C1 segment of cervical spinal cord (tissue), 14 donors: ENCODE measurements at places on chromosomes 16 and 17.
A peak's percentile ranks its signal among the peaks of the same experiment; 100 is the strongest.

- no peak for DNase-seq
Measured at GRCh38 chr16:85377388-85378144, 235.6 kb upstream of the GSE1 start.

DNA sequence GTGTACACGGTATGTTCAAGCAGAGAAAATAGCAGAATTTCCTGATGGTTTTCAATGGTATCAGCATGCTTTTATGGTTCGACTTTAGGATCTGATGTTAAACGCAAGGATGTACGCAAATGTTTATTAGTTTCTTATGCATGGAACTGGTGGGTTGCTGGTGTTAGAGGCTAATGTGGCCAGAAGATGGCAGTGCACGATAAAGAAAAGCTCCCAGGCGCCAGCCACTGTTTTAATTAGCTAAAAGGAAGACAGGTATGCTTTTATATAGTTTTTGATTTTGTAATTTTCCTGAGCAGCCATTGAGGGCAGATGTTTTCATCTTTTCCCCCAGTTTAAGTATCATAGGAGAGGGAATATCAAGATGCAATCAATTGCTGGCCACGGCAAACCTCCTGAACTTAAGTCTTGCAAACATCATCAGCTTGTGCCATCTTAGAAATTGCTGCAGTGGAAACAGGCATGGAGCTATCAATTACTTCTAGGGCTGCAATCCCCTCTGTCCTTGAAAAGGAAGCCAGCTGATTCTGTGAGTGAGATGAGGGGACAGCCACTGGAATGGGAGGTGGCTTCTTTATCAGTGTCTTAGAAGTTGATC lies 648.5 kb upstream of the RBFOX1 start:
- DNase-seq = no peak

GRCh38 chr17:57439651-57440050 lies 183.3 kb downstream of the MSI2 start:
- DNase-seq = no peak

DNA sequence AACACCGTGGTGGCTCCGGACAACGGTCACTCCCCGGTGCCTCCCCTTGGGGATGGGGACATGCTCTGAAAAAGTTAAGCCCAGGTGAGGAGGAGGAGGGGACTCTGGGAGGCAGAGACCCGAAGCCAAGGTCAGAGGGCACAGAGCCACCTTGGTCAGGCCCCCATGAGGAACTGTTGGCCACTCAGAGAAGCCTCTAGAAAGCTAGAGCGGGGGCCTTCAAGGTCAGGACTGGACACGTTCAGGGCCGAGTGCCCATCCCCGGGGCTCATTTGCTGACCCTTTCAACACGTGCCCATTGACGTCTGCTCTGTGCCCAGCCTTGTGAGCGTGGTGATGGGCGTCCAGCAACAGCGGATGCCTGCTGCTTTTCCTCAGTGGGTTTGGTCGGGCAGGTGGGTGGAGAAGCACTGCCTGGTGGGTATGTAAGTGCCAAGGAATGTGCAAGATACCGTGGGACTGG lies 38.2 kb downstream of the HASPIN start:
- DNase-seq = no peak

DNA sequence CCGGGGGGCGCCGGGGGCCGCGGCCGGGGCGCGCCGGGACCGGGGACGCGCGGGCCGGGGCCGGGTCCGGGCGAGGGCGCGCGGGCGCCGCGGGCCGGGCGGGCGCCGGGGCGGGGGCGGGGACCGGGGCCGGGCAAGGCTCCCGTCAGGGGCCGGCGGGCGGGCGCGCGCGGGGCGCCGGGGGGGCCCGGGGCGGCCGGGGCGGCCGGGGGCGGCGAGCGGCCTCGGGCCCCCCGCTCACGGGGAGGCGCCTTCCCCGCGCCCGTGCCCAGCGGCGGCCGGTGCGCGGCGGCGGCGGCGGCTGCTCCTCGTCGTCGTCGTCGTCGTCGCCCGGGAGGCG lies 563 bp downstream of the ZCCHC14 start:
- no peak for DNase-seq

- DNase-seq = no peak
Measured at GRCh38 chr17:27954548-27955495, 61.7 kb upstream of the LYRM9 start.

- no peak for DNase-seq
Measured at GRCh38 chr17:20797292-20797691, 217.8 kb downstream of the CDRT15L2 start.

DNA sequence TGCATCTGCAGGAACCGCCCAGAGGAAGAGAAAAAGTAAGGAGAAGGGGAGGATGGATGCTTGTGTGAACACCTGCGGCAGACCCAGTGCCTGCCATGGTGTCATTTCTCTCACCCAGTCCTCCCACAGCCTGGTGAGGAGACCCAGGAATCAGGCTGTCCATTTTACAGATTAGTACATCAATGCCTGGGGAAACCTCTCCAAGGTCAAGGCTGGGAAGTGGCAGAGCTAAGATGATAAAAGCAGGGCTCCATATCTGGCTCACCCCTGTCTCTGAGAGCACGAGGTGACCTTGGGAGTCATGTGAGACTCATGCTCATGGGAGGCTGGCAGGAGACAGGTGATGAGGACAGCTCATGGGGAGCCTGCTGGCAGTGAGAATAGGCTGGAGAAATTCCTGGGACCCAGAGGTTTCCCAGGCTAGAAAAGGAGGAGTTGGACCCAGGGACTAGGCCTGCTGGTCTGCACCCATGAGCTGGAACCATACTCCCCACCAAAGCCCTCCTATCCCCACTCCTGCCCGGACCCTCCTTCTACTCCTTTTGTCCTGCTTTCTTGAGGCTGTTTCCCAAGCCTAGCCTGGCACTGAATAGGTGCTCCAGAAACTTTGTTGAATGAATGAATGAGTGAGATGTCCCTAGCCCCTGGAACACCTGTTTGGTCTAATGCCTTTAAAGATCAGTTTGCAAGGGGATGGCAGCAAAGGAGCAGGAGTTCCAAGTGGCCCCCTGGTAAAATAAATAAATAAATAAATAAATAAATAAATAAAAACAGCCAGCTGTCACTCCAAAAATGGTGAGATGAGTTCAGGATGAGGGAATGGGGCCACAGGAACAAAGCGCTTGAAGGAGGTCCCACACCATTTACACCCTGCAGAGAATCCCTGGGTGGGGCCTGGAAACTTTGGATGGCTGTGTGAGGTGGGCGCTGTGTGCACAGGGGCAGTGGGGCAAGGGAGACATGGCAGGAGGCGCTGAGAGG lies 1.6 kb downstream of the ZNF629 start:
- DNase-seq = no peak

DNA sequence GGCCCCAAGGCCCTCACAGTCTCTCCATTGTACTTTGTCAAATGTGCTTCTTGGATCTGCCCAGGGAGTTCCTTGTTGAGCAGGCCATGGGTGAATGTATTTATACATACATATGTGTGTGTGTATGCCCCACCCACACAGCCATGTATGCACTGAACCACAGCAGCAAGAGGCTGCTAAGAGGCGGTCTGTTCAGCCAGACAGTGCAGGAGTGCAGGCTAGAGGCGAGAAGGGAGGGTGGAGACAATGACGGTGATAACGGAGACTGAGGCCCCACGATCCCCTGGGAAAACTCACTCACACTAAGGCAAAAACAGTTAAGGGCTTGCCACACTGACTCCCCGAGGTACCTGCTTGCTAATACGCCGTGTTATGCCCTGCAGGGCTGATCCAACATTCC lies 151.0 kb upstream of the CDC42EP4 start:
- no peak for DNase-seq

DNA sequence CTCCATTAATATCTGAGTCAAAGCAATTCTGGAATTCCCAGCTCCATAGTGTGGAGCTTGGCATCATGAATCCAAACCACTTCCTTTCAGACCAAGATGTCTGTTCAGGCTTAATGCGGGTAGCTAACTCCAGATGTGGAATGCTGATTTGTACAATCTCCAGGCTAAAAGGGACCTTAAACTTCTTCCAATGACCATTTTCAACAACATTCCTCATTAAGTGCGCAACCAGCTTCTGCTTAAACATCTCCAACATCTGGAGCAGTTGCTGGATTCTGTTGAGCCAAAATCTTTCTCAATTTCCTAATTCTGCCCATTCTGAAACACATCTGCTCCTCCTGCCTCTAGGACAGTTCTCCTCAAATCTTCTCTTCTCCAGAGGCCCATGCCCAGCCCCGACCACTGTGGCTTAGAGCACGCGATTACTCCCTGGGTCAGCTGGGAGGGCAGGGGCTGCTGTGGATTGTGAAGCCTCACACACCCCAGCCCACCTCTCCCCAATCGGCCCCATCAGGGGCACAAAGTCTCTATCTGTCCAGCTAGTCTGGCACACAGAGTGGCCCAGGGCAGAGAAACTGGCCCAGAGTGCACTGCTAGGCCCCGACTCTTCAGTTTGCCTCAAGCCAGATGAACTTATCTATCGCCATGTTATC lies 36.2 kb downstream of the ASPA start:
- no peak for DNase-seq

DNA sequence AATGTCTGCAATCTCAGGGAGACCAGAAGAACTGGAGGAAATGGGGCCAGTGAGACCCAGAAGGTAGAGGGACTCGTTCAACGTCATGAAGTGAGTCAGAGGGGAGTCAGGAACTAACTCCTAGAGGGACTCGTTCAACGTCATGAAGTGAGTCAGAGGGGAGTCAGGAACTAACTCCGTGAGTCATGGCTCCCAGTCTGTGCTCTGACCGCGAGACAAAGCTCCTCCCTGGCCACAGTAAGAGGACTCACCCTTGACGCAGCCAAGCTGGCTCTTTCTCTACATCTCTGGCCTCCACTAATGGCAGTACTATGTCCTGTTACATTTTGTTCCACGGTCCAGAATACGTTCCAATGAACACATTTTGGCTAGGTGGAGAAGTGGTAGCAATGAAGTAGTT lies 902.5 kb downstream of the KCNJ2 start:
- no peak for DNase-seq

GRCh38 chr17:50841949-50842354 lies 6.6 kb downstream of the WFIKKN2 start:
- DNase-seq = peak; percentile 22

GRCh38 chr16:65375651-65376050 lies 253.8 kb upstream of the CDH11 start:
- no peak for DNase-seq

DNA sequence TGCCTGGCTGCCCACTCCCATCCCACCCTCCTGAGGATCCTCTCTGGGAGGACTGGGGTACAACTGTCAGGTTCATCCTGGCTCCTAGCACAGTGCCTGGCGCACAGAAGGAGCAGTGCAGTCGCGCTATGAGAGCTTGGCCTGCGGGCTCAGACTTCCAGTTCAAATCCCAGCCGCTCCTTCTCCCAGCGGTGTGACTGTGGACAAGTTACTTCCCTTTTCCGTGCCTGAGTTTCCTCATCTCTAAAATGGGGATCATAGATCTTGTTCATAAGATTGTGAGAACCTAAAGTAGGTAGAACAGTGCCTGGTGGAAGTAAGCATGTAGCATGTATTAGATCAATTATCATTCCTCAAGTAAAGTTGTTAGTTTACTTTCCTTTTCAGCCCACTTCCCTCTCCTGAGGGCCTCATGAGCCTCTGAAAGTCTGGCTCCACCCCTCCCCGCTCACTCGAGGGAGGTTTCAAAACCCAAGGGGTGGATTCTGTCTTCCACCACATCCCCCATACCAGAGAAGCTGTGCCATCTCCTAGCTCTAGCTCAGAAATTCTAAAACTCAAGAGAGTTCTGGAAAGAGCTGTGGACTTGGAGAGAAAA lies 19.9 kb upstream of the COL1A1 start:
- DNase-seq = no peak

DNA sequence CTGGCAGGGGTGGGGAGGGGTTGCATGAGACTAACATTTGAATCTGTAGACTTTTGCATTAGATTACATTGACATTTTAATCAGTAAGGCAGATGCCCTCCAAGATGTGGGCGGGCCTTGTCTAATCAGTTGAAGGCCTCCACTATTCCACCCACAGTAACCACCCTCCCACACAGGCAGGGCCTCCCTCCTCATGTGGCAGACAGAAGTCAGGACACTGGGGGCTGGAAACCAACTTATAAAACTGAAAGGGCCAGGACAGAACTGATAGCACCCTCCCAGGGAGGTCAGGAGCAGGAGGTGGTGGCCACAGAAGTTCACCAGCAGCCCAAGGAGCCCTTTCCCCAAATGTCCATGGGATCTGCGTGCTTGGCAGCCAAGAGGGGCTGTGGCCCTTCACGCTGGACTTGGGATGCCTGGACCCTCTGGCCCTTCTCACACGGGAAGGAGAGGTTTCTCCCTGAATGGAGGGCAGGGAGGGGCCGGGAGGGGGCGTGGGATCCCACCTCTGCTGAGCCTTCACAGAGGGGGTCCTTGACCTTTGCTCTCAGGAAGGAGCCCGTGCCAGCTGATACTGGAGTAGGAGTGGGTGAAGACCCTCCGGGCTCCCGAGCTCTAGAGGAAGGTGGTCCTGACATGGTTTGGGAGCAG lies 4.6 kb downstream of the PYCR1 start:
- no peak for DNase-seq

GRCh38 chr17:10265100-10265810 lies 66.8 kb upstream of the GAS7 start:
- DNase-seq = no peak

DNA sequence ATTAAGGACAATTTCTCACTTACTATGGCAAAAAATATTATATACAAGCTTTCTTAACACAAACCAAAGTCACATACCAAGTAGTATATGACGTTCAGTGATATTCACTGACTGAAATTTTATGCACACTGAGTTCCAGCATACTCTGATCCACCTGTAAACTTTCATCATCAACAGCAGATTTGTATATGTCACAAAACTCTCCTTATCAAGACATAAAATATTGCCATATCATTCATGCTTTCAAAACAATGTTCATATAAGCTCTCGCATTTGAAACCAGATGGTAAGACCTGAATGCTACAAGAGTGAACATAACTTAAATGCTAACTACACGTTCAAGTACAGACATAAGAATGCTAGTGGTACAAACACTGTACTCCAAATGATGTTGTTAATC lies 46.7 kb downstream of the GNA13 start:
- no peak for DNase-seq

- no peak for DNase-seq
Measured at GRCh38 chr17:81232616-81233241, 6.1 kb downstream of the TEPSIN start.

DNA sequence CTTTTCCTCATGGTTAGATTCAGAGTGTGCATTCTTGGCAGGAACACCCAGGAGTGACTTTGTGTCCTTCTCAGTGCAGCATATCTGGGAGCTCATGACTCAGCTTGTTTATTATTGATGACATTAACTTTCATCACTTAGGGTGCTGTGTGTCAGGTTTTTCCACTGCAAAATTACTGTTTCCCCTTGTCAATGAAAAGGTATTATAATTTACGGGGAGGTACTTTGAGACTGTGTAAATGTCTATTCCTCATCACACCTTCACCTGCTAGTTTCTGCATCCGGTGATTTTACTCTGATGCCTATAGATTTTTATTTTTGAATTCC lies 50.5 kb downstream of the WWP2 start:
- DNase-seq = no peak
